ENCODE measurements at places on chromosomes 11 and 22. TPM values are rescaled to one million over a fixed set of nuclear protein-coding genes. Genes with fewer than 3 reads are reported as not detected.

DNA sequence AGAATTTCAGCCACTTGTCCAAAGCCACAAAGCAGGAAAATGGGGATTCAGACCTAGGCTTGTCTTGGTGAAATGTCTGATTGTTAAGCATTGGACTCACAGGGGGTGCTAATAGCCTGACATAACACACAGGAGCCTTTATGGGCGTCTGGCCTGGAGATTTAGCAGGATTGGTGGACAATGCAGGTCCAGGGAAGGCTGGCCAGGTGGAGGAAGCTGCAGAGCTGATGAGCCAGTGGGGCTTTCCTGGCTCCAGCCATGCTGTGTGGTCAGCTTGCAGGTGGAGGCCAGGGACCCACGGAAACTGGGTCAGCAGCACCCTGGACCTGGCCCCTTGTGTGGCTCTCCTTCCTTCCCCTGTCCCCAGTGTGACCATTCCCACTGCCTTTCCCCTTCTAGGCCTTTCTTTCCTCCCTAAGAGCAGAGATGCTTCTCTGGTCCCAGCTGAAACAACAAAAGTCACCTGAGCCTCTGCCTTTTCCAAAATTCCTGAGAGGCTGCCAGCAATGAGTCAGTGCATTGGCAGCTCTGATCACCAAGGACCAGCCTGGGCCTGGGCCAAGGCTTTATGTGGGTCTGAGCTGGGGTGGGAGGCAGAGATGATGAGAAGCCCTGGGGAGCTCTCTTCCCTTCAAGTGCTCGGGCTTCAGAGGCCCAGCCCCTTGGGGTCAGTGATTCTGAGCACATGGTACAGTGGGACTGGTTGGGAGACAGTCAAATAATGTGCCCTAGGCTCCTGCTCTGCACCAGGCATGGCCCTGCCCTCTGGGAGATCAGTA lies 85.2 kb downstream of the CCDC81 start:
- no peaks in the 10 kb centered on the region for H3K27me3 ChIP-seq
- H3K27ac ChIP-seq, result no peak overlapping the region
- H3K4me3 ChIP-seq, result no peak overlapping the region

DNA sequence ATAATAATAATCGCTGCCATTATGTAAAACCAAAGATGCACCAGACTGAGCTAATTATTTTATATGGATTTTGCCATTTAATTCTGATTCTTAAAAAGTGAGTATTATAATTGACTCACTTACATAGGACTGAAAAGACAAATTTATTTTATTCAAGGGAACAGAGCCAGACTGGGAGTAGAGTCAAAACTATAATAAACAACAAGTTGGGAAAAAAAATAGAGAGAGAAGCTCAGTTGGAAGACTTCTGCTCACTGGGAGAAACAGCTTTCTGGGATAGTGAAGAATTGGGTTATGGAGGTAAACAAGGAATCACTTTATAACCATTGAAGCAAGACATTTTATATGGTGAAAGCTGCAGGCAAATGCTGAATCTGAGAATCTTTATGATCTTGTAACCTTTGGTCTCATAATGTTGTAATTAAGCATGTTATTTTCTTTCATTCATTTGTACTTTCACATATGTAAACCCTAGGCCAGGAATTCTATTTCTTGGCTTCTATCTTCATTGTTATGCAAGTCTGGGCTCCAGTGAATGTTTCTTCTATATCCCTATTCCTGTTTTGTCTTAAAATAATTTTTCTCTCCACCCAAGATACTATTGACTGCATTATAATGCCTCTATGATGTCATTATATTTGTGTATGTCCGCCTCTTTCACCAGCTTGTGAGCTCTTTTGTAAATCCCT lies 725.3 kb upstream of the CCDC179 start:
- no peaks in the 10 kb centered on the region for H3K27me3 ChIP-seq
- H3K36me3 ChIP-seq, result no peaks in the 10 kb centered on the region
- DNase-seq, result no peak
- no peak overlapping the region for H3K27ac ChIP-seq
- no peak overlapping the region for H3K4me3 ChIP-seq
- H3K4me1 ChIP-seq, result no peaks in the 10 kb centered on the region

DNA sequence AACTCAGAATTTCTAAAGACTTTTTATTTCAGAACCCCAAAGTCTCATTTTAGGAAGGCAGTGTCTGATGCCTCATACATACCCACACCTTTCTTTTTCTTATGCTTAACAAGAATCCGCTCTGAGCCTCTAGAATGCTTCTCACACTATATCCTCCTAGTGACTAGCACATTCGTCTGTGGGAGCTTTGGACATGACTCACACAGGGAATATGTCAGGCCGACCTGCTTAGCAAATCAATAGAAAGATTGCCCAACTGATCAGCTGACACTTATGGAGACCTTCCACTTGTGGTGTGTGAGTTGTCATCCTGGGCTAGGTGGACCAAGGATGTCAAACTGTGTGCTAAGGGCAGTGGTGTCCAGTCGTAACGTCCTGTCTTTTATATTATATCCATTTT lies 129.9 kb upstream of the TTC12 start:
- no peaks in the 10 kb centered on the region for H3K36me3 ChIP-seq
- no peak overlapping the region for H3K4me3 ChIP-seq

ZNF214 gene
- not detected for total RNA-seq

CDK2AP2 gene
- 119 TPM for total RNA-seq

DNA sequence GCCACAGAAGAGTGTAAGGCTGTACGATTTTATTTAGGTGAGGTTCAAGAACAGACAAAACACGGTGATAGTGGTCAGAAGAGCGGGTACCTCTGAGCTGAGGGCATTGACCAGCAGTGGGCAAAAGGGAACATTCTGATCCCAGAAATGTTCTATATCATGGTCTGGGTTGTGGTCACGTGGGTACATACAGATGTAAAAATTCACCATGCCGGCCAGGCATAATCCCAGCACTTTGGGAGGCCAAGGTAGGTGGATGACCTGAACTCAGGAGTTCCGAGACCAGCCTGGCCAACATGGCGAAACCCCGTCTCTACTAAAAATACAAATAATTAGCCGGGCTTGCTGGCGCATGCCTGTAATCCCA lies 31.1 kb upstream of the GCAT start:
- peaks cover 9% of the 10 kb centered on the region for H3K36me3 ChIP-seq
- H3K4me1 ChIP-seq, result no peaks in the 10 kb centered on the region
- DNase-seq, result no peak
- H3K27me3 ChIP-seq, result no peaks in the 10 kb centered on the region
- no peak overlapping the region for H3K27ac ChIP-seq

MAML2 gene
- total RNA-seq, result 10.5 TPM

DNA sequence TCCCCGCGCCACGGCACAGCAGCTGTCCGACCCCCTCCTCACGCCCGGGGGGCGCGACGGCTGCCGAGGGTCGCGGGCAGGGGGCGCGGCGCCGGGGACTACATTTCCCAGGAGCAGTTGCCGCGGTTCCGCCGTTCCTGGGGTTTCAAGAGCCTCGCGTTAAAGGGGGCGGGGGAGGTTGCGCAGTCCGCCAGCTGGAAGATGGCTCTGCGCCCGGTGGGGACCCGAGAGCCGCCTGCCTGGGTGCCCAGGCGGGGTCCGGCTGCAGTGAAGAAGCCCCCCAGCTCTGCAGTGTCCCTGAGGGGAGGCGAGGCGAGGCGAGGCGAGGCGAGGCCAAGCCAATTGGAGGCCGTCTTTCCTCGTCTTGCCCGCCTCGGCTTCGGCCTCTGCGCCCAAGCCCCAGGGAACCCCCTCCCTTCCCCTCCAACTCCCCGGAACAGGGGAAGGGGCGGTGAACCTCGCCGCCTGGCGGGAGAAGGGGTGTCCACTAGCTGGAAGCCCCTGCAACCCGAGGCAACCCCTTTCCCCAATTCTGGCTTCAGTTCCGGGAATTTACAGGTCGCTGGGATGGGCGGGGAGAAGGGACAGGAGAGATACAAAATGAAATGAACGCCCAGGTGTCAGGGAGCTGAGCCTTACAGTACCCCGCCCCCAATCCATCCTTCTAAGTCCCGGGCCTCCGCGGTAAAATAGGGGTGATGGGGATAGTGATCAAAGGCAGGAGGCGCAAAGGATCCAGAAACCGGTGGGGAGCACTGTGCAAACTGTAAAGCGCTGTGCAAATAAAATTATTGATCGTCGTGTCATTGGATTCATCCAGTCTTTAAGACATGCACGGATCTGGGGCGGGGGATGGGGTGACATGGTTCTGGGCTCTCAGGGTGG lies 5.2 kb upstream of the GCAT start:
- no peaks in the 10 kb centered on the region for H3K36me3 ChIP-seq
- no peak overlapping the region for H3K27ac ChIP-seq
- DNase-seq, result no peak

GRCh38 chr11:96293109-96293508 lies 49.9 kb downstream of the MAML2 start:
- no peaks in the 10 kb centered on the region for H3K27me3 ChIP-seq
- H3K27ac ChIP-seq, result peak overlapping the region; percentile 73
- no peak overlapping the region for H3K4me3 ChIP-seq

MRGPRX4 gene
- total RNA-seq, result not detected

GLYAT gene
- total RNA-seq, result not detected

NPAS4 gene
- total RNA-seq, result 0.09 TPM

- no peak overlapping the region for H3K27ac ChIP-seq
- no peaks in the 10 kb centered on the region for H3K4me1 ChIP-seq
- peaks cover 2% of the 10 kb centered on the region for H3K27me3 ChIP-seq
- H3K36me3 ChIP-seq, result no peaks in the 10 kb centered on the region
- H3K4me3 ChIP-seq, result no peak overlapping the region
Measured at GRCh38 chr11:46263120-46263519, 14.3 kb upstream of the CREB3L1 start.

HSPB2 gene
- not detected for total RNA-seq

AMOTL1 gene
- total RNA-seq, result 5.9 TPM

DNA sequence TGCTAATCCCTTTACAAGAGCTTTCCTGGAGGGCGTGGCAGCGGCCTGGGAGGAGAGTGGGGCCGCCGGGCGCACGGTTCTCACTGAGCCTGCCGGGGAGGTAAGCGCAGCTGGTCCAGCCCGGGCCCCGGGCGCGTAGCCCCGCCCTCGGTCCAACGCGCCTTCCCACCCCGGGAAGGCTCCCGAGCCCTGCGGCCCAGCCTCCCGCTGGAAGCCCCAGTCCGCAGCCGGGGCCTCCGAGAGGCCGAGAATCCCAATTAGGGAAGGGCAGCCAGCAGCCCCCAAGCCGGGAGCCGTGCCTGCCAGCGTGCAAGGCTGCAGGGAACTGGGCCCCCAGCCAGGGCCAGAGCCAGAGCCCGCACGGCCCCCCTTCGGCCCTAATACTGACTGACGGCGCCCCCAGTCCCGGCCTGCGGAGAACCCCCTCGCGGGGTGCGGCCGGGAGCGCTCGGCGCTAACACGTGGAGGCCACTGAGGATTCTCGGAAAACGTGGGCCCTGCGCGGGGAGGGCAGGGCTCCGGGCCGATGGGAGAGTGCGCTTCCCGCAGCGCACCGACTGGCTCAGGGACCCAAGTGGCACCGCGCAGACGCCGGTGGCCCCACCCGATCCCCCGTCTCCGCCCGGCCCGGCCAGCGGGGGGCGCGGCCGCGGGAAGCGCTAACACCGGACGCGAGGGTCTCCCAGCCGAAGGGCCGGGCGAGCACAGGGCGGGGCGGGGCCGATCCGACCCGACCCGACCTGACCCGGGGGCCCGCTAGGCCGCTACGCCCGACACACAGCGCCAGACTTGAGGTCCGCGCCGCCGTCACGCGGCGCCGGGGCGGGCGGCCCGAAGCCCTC lies 5.7 kb downstream of the ZFTA start:
- H3K27ac ChIP-seq, result no peak overlapping the region
- H3K36me3 ChIP-seq, result peaks cover 5% of the 10 kb centered on the region
- no peak overlapping the region for H3K4me3 ChIP-seq
- DNase-seq, result no peak
- H3K27me3 ChIP-seq, result no peaks in the 10 kb centered on the region

DNA sequence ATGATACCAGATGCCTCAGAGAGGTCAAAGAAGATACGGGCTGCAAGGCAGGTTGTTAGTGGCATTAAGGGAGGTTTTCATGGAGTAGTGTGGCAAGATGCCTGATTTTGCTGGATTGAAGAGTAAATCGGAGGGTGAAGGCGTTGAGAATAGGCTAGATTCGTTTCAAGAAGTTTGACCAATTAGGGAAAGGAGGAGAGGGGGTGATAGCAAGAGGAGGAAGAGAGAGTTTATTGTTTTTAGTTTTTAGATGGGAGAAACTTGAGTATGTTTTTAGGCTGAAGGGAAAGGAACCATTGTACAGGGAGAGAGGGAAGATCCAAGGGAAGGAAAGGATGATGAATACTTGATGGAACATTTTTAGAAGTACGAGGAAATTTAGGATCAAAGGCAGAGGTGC lies 16.5 kb downstream of the CSTPP1 start:
- no peak overlapping the region for H3K27ac ChIP-seq
- no peak overlapping the region for H3K4me3 ChIP-seq

- no peak overlapping the region for H3K27ac ChIP-seq
- no peaks in the 10 kb centered on the region for H3K4me1 ChIP-seq
- H3K4me3 ChIP-seq, result no peak overlapping the region
- no peak for DNase-seq
- no peaks in the 10 kb centered on the region for H3K36me3 ChIP-seq
Measured at GRCh38 chr11:92888696-92889095, 80.8 kb upstream of the MTNR1B start.

GRCh38 chr11:71977743-71978418 lies 20.8 kb upstream of the IL18BP start:
- H3K27ac ChIP-seq, result no peak overlapping the region
- no peak overlapping the region for H3K4me3 ChIP-seq
- no peaks in the 10 kb centered on the region for H3K27me3 ChIP-seq
- DNase-seq, result peak; percentile 39

SLC6A5 gene
- total RNA-seq, result not detected

GRCh38 chr11:45880772-45881570 lies 4.5 kb upstream of the MAPK8IP1 start:
- peaks cover 22% of the 10 kb centered on the region for H3K36me3 ChIP-seq
- H3K4me3 ChIP-seq, result no peak overlapping the region
- H3K27me3 ChIP-seq, result peaks cover 2% of the 10 kb centered on the region
- no peak for DNase-seq

TNNI2 gene
- total RNA-seq, result 0.27 TPM

NCF4 gene
- 15.7 TPM for total RNA-seq

GRCh38 chr22:19527861-19528417 lies 3.7 kb upstream of the CLDN5 start:
- H3K27ac ChIP-seq, result no peak overlapping the region

CLMP gene
- 0.05 TPM for total RNA-seq
